ENCODE measurements at places on chromosomes 7 and 10. TPM values are rescaled to one million over a fixed set of nuclear protein-coding genes. Genes with fewer than 3 reads are reported as not detected.
A peak's percentile ranks its signal among the peaks of the same experiment; 100 is the strongest.

DNA sequence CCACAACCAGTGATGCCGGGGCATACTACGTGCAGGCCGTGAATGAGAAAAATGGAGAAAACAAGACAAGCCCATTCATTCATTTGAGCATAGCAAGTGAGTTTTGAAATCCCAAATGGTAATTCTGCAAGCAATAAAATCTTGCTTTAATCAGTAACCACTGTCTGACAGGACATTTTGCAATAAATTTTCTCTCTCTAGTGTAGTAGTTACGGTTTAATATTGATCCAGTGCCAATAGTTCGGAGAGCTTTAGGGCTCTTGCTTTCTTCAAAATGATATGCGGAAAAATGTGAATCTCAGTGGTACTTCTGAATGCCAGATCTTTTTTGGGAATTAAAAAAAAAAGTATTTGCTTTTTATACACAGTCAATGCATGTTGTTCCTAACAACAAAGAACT lies 520.4 kb downstream of the SDK1 start:
- H3K4me1 ChIP-seq: no peaks in the 10 kb centered on the region
- H3K4me3 ChIP-seq: no peak overlapping the region
- no peak for DNase-seq
- H3K27ac ChIP-seq: no peak overlapping the region
- no peaks in the 10 kb centered on the region for H3K36me3 ChIP-seq

DNA sequence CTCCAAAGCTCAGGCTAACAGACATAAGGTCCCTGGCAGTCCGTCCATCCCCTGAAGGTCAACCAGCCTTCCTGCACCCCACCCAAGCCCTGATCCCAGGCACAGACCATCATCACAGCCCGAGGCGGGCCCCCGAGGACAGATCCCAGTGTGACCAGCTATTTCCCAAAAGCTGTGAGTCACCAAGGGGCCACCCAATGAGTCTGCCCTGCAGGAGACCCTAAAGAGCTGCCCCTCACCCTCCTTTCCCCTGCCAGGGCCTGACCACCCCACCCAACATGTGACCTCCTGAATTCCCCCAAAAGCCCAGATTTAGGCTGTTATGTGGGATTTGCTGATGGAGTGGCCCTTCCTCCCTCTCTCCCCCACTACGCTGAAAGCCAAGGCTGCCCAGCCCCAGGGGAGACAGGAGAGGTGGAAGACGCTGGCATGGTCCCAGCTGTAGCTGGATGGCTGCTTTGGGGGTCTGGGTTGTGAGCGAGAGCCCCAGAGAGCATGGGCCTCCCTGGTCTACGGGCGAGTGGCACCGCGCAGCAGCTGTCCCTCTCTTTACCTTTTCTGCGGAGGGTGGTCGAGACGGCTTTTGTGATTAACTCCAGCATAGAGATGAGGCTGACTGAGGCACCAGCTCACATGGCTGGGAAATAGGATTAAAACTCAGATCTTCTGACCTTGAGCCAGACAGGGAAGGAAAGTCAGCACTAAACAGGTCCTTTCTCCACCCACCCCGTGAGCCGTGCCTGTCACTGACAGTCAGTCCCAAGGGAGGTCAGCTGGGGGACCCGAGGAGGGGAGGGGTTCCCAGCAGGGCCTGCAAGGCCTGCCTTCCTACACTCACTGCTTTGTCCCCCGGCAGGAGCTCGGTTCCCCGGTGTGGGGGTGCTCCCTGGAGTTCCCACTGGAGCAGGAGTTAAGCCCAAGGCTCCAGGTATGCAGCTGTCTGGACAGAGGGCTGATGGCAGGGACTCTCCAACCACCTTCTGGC lies 16.7 kb downstream of the ELN start:
- no peaks in the 10 kb centered on the region for H3K27me3 ChIP-seq
- H3K36me3 ChIP-seq: no peaks in the 10 kb centered on the region
- no peak for DNase-seq
- peaks cover 13% of the 10 kb centered on the region for H3K4me1 ChIP-seq
- H3K4me3 ChIP-seq: no peak overlapping the region

Gene GARIN1A
- total RNA-seq: not detected

Gene CCL24
- total RNA-seq: 2.2 TPM

- no peaks in the 10 kb centered on the region for H3K36me3 ChIP-seq
- peak; percentile 31 for DNase-seq
- H3K4me3 ChIP-seq: no peak overlapping the region
Measured at GRCh38 chr10:103445767-103446567, 6.2 kb downstream of the CALHM2 start.

DNA sequence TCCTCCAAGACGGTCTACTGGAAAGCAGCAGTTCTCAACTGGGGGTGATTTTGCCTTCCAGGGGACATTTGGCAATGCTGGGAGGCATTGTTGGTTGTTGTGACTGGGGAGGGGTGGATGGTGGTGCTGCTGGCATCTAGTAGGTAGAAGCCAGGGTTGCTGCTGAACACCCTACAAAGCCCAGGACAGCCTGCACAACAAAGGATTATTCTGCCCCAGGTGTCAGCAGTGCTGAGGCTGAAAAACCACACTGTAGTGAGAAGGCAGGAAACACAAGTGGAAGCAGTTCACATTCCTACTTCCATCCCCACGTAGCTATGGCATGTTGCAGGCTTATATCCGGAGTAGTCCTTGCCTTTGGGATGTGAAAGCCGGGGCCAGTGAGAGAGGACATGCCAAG lies 86.9 kb downstream of the AOAH start:
- H3K36me3 ChIP-seq: no peaks in the 10 kb centered on the region
- no peak for DNase-seq
- H3K27ac ChIP-seq: no peak overlapping the region
- H3K27me3 ChIP-seq: no peaks in the 10 kb centered on the region

Gene FAM180A
- total RNA-seq: not detected

DNA sequence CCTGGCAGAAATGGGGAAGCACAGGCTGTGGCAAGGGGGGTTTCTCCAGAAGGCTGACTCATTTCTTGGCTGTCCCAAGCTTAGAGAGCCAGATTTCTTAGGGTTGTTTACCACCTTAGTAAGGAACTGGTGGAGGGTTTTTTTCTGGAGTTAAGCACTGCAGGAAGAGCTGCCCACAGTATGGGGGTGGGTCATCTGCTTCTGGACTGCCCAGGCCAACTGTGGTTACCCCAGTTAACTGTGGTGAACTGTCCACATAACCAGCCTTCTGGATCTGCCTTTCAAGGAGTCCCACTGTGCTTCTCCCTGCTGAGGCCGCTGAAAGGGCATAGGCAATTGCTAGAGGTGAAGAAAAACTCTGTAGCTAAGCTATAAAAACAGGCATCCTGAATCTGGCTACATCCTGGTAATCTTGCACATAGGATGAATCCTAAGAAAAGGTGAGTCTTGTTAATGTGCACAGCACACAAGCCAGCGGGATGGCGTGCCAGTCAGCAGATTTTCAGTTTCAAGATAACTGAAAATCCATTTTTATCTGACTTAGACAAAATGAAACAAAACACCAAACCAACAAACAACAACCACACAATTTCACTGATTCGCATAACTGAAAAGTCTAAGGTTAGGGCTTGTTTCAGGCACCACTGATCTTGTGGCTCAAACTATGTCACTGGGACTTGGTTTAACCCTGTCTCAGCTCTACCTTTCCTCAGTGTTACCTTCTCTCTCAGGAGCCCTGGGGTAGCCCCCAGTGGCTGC lies 21.6 kb upstream of the TSPAN33 start:
- no peaks in the 10 kb centered on the region for H3K4me1 ChIP-seq
- no peaks in the 10 kb centered on the region for H3K36me3 ChIP-seq
- no peak for DNase-seq
- no peak overlapping the region for H3K27ac ChIP-seq

DNA sequence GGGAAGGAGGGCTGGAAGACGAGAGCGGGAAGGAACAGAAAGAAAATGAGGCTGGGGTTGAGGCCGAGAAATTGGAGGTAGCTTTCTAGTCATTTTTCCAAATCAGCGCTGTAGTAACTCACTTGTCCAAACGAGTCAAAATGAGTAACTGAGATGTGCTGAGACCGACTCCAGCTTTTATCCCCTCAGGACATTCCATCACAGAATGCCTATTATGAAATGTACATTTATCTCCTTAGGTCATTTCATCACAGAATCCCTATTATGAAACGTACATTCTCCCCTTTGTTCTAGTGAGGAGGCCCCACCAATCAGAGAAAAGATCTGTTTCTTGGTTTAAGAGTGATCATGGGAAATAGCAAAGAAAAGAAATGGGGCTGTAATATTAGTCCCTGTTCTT lies 55.7 kb upstream of the AMPH start:
- no peaks in the 10 kb centered on the region for H3K4me1 ChIP-seq
- no peaks in the 10 kb centered on the region for H3K36me3 ChIP-seq
- H3K27me3 ChIP-seq: no peaks in the 10 kb centered on the region
- no peak overlapping the region for H3K4me3 ChIP-seq

DNA sequence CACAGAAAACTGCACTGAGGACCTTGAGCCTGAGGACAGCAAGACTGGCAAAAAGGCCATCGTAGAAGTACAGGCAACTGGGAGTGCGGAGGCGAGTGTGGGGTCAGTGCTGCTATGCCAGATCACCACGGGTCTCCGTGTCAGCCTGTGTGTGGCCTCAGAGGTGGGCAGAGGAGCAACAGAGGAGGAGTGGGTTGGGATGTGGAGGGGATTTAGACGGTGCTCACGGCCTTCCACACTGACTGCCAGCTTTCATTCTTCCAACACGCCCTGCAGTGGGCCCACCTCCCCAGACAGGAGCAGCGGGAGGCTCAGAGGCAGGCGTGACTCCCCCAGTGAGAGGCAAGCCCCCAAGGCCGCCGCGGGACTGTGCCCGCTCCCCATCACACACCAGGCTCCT lies 17.0 kb upstream of the ZMIZ1 start:
- H3K27me3 ChIP-seq: no peaks in the 10 kb centered on the region
- H3K4me1 ChIP-seq: peaks cover 59% of the 10 kb centered on the region
- H3K4me3 ChIP-seq: no peak overlapping the region
- peak overlapping the region; percentile 12 for H3K27ac ChIP-seq
- no peaks in the 10 kb centered on the region for H3K36me3 ChIP-seq

DNA sequence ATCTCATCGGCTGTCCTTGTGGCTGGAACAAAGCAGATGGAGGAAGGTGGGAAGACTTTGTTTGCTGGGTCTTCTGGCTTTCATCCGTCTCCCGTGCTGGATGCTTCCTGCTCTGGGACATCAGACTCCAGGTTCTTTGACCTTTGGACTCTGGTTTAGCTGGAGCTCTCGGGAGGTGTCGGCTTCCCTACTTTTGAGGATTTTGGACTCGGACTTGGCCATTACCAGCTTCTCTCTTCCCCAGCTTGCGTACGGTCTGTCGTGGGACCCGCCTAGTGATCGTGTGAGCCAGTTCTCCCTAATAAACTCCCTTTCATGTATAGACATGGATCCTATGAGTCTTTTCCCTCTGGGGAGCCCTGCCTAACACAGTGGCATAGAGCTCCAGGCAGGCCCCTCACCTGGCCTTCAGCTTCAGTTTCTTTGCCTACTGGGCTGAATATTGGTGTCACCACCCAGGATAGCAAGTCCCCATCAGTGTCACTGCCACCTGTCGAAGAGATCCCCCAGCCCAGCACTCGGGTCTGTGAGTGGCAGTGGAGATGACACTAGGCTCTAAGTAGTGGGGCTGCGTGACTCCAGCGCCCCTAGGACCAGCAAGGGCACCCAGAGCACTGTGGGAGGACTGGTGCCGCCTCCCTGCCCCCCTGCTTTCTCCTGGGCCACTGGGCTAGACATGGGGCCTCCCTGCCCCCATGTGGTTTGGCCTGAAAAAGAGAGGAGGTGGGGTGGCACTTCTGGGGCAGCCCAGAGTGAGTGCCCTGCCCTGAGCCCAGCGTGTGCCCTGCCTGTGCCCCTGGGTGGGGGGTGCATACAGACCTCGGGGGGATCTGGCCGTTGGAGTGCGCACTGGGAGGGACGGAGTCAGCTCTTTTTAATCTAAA lies 135.6 kb downstream of the LHPP start:
- DNase-seq: no peak
- no peak overlapping the region for H3K27ac ChIP-seq
- H3K36me3 ChIP-seq: no peaks in the 10 kb centered on the region
- H3K27me3 ChIP-seq: no peaks in the 10 kb centered on the region

GRCh38 chr7:38504684-38505083 lies 126.5 kb downstream of the AMPH start:
- no peaks in the 10 kb centered on the region for H3K36me3 ChIP-seq
- no peak for DNase-seq
- no peak overlapping the region for H3K27ac ChIP-seq
- H3K4me3 ChIP-seq: no peak overlapping the region
- H3K27me3 ChIP-seq: no peaks in the 10 kb centered on the region
- H3K4me1 ChIP-seq: no peaks in the 10 kb centered on the region

DNA sequence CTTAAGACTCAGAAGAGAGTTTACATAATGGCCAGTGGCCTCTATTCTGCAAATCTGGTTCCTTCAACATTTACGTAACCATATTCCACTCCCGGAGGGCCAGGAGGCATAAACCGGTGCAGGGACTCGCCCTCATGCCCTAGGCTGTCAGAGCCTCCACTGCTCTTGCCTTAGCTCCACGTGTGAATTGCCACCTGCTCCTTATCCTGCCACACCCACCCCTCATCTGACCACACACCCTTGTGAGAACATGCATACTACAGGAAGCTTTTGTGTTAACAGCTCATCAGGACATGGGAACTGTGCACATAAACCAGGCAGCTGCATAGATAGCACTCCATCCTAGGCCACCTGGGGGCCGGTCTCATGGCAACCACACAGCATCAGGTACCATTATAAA lies 146.7 kb upstream of the PFKP start:
- DNase-seq: no peak
- H3K27me3 ChIP-seq: no peaks in the 10 kb centered on the region
- no peaks in the 10 kb centered on the region for H3K36me3 ChIP-seq
- peaks cover 3% of the 10 kb centered on the region for H3K4me1 ChIP-seq
- no peak overlapping the region for H3K27ac ChIP-seq
